GM23248 (cell line): ENCODE measurements at places on chromosomes 3 and 15. TPM values are rescaled to one million over a fixed set of nuclear protein-coding genes. Genes with fewer than 3 reads are reported as not detected.

DNA sequence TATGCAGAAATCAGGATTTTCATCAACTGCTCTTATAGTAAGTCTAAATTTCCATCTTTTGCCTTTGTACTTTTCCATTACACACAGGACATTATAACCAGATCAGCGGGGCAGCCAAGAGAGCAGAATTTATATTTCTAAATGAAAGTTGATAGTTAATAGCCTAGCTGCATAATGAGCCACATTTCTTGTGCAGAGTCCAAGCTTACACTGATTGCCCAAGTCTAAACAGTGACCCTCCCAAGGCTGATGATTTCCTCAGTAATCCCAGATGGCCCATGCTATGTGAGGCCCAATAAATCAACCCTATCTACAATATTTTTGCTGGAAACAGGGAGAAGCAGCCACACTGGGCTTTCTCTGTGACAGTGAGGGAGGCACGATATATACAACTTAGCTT, 475.8 kb upstream of the KCNMB2 start:
- peak; percentile 66 for DNase-seq

DNA sequence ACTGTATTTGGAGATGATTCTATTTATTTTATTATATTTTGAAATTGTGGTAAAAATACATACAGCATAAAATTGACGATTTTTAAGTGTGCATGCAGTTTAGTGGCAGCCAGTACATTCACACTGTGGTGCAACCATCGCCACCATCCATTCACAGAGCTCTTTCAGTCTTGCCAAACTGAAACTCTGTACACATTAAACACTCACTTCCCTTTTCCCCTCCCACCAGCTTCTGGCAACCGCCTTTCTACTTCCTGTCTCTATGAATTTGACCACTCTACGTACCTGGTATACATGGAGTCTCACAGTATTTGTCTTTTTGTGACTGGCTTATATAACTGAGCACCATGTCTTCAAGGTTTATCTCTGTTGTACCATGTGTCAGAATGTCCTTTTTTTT, 303.3 kb upstream of the ATP10A start:
- no peak for DNase-seq

DNA sequence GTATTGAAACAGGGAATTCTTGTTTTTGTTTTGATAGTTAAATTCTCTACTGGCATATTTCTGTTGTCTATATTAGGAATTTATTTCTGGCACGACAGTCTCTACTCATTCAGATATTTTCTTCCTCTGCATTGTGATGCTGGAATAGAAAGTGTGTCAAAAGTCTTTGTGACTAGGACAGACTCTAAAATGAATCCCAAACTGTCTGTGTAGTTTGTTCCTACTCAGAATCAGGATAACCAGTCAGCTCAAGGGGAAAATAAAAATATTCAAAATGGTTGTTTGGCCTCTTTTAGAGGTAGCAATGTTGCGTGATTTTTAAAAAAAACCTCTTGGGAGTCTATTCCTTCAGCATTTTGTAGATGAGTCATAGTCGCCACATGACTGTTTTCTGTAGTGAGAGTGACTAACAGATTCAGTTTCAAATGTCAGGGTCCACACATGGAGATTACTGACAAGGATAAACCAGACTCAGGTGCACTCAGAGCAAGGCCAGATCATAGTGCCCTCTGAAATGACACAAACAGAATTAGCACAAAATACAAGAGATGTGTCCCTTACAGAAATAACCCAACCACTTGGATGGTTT, 13.1 kb downstream of the SLC7A14 start:
- peak; percentile 89 for DNase-seq

GRCh38 chr3:121724130-121724529, 25.4 kb downstream of the GOLGB1 start:
- no peak for DNase-seq

The GPR156 gene
- not detected in 2 replicates for total RNA-seq
